ENCODE measurements at places on chromosomes 3 and 15.

DNA sequence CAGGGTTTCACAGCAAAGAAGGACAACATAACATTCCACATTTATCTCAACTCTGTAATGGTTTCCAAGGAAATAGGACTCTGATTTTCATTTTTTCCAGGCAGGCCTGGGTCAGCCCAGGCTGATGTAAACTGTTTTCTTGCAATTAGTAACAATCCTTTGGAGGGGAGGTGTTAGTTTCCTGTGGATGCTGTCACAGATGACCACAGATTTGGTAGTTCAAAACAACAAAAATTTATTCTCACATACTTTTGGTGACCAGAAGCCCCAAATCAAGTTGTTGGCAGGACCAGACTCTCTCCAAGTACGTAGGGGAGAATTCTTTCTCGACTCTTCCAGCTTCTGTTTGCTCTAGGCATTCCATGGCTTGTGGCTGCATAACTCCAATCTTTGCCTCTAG lies 88.0 kb downstream of the EDEM1 start:
- no peak for DNase-seq

GRCh38 chr3:186257866-186258265 lies 104.2 kb downstream of the DGKG start:
- no peak for DNase-seq

GRCh38 chr15:56923174-56923591 lies 4.7 kb downstream of the TCF12 start:
- no peak for DNase-seq

DNA sequence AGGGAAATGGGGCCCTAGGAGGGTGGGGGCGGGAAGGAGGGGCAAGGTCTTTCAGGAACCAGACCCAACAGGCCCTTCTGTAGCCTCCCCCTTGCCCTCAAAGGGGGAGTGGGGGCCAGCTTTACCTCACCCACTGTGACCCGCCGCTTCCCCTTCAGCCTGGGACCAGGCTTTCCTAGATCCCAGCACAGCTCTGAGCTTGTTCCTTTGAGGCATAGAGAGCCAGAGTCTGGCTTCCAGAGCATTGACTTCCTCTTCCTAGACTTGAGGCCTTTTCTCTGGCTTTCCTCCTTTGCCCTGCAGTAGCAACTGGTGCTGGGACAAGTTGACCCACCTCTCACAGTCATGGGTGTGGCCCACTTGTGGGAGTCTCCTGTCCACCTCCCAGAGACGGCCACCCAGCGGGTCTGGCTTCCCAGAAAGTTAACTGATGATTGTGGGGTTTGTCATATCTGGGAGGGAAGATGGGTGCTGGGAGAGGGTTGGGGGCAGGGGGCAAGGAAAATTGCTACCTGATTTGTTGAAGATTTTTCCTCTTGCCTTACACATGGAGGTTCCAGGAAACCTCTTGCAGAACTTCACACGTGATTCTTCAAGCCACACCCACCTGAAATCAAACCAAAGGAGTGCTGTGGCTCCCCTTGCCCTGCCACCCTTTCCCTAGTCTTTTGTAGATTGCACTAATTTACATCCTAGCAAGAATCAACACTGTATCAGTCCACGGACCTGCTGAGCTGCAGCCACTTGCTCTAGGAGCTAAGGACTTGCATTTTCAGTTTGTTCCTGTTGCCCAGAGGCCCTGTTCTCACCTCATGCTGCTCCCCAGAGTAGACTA lies 4.1 kb upstream of the CHST14 start:
- DNase-seq = no peak

- no peak for DNase-seq
Measured at GRCh38 chr3:35779611-35780010, 140.3 kb downstream of the ARPP21 start.

DNA sequence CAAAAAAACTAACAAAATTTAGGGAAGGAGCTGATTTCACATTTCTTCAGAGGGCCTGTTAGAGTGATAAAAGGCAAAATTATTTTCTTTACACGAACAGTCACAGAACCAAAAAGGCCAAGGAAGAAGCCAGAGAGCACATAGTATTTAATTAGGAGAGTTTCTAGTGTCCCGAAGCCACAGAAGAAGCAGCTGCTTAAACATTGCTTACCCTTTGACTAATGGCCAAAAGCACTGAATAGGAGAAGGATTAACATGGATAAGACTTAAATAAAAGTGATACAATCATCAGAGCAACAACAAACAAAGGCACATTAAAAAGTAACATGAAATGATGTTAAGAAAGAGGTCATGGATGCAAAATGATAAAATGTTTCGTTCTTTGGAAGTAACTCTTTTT lies 98.6 kb downstream of the CHL1 start:
- DNase-seq = no peak

DNA sequence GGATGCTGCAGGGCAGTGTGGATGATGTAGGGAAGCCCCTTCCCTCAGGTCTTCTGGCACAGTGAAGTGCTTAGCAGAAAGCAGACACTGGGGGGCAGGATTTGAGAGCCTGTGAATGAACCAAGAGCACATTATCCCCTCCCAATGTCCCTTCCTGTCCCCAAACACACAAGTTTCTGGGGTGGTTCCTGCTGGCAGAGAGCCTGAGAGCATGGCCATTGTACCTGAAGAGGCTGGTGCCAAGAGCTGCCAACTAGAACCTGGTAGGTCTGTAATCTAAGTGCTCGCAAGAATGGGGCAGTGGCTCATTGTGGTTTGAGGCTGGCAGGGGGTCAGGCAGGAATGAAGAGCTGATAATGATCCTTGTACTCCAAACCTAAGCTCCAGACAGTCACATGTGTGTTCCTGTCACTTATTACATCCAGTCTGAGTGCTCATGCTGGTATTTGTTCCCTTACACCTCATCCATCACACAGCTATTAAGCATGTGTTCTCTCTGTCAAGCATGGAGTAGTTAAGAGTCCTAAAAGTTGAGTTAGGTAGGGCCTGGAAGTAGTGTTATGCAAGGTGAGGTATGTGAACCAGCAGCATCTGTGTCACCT lies 6.7 kb upstream of the CCR1 start:
- DNase-seq = no peak

DNA sequence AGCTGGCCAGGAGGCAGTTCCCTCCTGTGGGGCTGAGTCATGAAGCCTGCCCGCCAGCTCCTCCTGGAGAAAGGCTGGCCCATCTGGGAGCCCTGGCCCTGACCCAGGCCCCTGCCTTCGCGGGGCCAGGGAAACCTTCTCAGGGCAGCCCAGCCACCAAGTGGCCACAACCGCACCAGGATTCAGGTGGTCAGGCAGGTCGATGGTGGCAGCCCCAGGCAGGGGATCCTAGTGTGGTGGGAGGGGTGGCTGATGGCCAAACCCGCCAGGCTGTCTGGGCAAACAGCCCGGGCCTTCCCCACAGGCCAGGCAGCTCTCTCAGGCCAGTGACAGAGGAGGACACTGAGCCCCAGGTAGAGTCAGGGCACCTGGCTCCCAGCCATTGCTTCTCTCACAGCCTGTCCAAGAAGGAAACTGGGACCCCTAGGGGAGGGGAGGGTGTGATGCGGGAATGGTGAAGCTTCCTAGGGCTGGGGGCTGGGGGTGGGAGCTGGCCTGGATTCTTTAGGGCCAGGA lies 1.2 kb downstream of the TWF2 start:
- DNase-seq = no peak

All from stimulated activated CD8-positive, alpha-beta memory T cell treated with anti-CD3 and anti-CD28 coated beads, Interleukin-4, amount 100 ng/mL, for 1 hour (primary cell).